Large intestine (tissue), 12 donors: ENCODE measurements at places on chromosomes 7 and 10. TPM values are rescaled to one million over a fixed set of nuclear protein-coding genes. Genes with fewer than 3 reads are reported as not detected.
A peak's percentile ranks its signal among the peaks of the same experiment; 100 is the strongest.

DNA sequence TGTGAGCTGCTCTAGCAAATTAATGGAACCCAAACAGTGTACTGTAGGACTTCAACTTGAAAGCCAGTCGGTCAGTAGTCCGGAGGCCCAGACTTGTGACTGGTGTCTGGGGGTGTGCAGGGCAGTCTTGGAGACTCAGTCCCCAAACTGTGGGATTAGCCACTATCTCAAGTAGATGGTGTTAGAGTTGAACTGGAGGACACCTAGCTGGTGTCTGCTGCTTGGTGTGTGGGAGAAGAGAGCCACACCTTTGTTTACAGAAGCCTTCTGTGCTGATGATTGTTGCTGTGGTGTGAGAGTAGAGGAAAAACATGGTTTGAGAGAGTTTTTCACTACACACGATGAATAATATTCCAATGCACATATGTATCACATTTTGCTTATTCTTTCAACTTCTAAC is 47.4 kb downstream of the CUL2 start:
- peak; percentile 2 for DNase-seq
- H3K4me1 ChIP-seq: no peaks in the 10 kb centered on the region
- no peaks in the 10 kb centered on the region for H3K27me3 ChIP-seq

DNA sequence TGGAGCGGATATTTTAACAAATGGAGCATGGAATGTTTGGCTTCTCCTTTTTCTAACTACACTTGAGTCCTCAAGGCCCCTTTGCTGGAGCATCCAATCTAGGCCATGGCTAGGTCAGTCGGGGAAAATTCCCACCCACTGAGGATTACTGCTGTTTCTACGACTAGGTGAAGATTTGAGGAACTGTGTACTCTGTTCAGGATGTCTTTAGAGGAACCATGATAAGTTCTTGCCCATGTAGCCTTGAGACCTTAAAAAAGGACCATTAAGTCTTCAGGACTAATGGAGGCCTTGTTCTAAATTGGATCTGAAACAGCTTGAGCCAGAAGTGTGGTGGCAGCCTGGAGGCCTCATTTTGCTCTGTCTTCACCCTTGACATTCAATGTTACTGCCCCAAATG is 6.2 kb downstream of the AGK start:
- H3K27ac ChIP-seq: no peak overlapping the region
- DNase-seq: no peak
- no peaks in the 10 kb centered on the region for H3K4me1 ChIP-seq
- H3K27me3 ChIP-seq: no peaks in the 10 kb centered on the region
- no peak overlapping the region for H3K4me3 ChIP-seq
- H3K36me3 ChIP-seq: peaks cover 18% of the 10 kb centered on the region

DNA sequence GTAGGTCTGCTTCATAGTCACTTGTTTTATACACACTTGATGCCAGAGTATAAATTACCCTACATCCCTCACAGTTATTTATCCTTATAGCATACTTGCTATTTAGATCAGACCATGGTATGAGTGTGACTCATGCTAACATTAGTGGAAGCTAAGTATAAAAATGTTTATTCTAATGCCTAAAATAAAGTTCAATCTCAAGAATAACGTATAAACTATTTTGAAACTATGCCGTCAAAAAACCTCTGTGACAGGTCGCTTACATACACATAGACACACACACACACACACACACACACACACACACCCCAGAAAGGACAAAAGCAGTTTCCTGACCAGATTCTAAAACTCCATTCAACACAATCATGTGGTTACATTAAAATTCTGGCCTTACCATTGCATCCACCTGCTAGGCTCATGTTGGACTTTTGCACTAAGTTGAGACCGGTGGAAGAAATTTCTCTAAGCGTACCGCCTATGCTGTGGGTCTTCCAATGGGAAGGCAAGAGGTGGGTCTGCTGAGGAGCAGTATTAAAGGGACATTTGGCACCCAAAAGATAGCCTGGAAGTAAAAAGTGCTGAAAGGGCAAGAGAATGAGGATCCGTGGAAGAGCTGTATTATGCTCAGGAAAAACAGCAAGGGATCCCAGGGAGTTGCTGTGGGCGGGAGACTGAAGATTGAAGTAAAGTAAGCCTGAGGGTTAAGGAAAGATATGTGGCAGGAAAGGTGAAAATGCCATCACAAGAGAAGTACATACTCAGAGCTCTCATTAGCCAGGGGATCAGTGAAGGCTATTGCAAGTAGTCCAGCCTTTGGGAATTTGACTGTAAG is 5.0 kb downstream of the FOXP2 start:
- no peaks in the 10 kb centered on the region for H3K27me3 ChIP-seq
- peak overlapping the region; percentile 1 for H3K27ac ChIP-seq
- DNase-seq: no peak

- H3K4me1 ChIP-seq: peaks cover 4% of the 10 kb centered on the region
- H3K27ac ChIP-seq: peak overlapping the region; percentile 96
- H3K36me3 ChIP-seq: peaks cover 8% of the 10 kb centered on the region
- peak overlapping the region; percentile 42 for H3K4me3 ChIP-seq
- peak; percentile 95 for DNase-seq
Observed at GRCh38 chr7:66099551-66100407, 14.9 kb upstream of the CRCP start.

The HHEX gene
- 7.1 TPM for polyA plus RNA-seq

DNA sequence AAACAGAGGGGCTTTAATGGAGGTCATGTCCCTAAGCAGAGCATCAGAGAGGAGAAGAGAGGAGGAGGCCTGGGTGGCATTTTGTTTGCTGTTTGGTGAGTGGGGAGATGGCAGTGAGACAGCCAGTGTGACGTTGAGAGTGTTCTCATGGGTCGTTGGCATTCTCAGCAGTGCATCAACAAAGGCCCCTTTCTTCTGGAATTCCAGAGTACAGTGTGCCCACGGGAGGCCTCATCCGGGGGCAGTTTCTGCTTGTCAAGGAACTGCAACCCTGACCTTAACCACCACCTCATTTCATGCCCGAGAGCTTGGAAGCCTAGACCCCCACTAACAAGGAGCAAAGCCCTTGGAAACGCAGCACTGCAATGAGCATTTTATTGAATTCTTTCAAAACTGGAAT is 92.9 kb downstream of the CELF2 start:
- DNase-seq: peak; percentile 7
- no peak overlapping the region for H3K4me3 ChIP-seq
- no peaks in the 10 kb centered on the region for H3K27me3 ChIP-seq
- H3K27ac ChIP-seq: no peak overlapping the region
- no peaks in the 10 kb centered on the region for H3K36me3 ChIP-seq
- no peaks in the 10 kb centered on the region for H3K4me1 ChIP-seq

- H3K27ac ChIP-seq: no peak overlapping the region
- no peaks in the 10 kb centered on the region for H3K36me3 ChIP-seq
- no peaks in the 10 kb centered on the region for H3K4me1 ChIP-seq
- peaks cover 2% of the 10 kb centered on the region for H3K27me3 ChIP-seq
- no peak for DNase-seq
Observed at GRCh38 chr10:4704034-4704545, 121.9 kb upstream of the AKR1E2 start.

- peak overlapping the region; percentile 10 for H3K4me3 ChIP-seq
- peaks cover 4% of the 10 kb centered on the region for H3K4me1 ChIP-seq
- H3K27me3 ChIP-seq: peaks cover 2% of the 10 kb centered on the region
- no peak overlapping the region for H3K27ac ChIP-seq
Observed at GRCh38 chr7:12111422-12112405, 99.4 kb upstream of the TMEM106B start.

The POLR2J2 gene
- polyA plus RNA-seq: 4.4 TPM

- no peaks in the 10 kb centered on the region for H3K27me3 ChIP-seq
- no peaks in the 10 kb centered on the region for H3K4me1 ChIP-seq
- DNase-seq: peak; percentile 27
- no peak overlapping the region for H3K4me3 ChIP-seq
- H3K36me3 ChIP-seq: no peaks in the 10 kb centered on the region
- no peak overlapping the region for H3K27ac ChIP-seq
Observed at GRCh38 chr7:117435475-117436043, 8.3 kb upstream of the ASZ1 start.

GRCh38 chr7:29332042-29332811 is 137.7 kb downstream of the CHN2 start:
- DNase-seq: no peak
- no peak overlapping the region for H3K4me3 ChIP-seq
